Pulmonary artery endothelial cell (primary cell): ENCODE measurements at places on chromosomes 12 and 14. TPM values are rescaled to one million over a fixed set of nuclear protein-coding genes. Genes with fewer than 3 reads are reported as not detected.
A peak's percentile ranks its signal among the peaks of the same experiment; 100 is the strongest.

DNA sequence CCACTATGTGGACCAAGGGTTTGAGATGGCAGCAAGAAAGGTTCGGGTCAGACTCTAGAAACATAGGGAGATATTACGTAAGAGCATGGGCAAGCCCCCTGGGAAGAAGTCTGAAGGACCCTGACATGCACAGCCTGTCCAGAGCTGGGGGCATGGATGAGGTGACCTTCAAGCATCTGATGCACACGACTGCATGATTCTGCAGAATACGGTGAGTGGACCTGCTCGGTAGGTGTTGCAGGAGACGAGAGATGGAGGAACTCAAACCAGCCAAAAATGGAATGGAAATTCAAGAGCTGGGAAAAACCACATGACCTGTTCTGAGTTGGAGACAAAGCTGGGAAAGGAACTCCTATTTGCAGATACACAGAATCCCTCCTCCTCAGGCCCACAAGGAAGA lies 43.6 kb downstream of the ANO2 start:
- no peak for DNase-seq

DNA sequence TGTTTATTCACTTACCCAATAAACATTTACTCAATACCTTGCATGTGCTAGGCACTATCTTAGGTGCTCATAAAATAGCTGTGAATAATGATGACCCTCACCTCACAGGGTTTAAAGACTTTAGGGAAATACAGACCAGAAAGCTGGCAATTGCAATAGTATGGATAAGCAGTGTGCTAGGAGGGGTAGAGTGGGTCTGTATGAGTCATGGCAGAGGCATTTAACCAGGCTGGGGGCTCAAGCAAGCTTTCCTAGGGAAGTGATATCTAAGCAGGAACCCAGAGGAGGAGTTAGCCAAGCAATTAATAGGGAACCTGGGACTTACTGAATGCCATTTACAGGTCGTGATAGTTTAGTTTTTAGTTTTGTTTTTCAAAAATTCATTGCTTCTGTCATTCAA lies 123.9 kb upstream of the CCDC198 start:
- DNase-seq, result no peak

DNA sequence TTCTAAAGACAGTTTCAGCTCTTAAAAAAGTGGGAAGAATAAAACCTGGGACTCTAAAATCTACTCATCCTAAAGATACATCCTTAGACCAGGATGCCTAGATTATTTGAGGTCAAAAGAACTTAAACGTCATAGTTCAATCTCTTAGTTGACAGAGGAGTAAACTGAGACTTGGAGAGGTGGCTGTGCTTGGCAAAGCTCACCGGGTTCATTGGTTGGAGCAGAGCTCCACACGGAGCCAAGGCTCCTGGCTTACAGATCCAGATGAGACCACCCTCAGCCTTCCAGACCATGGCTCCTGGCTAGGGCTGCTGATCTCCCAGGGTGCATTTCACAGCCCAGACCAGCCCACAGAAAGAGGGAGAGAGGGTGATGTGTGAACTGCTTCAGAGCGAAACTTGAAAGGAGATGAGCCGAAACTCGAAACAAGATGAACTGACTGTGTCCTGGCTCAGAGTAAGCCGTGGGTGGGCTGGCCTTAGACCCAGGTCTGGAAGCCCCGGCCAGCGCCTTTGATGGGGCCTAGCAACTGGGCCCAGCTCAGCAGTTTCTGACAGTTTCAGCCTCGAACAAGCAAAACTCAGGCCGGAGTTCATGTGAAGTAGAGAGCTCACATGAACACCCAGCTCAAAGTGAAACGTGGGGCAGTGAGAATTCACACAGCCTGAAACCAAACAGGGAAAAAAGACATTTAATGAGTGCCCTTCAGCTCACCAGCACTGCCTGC lies 1044.8 kb downstream of the BCL11B start:
- DNase-seq, result no peak

GRCh38 chr12:42730291-42730690 lies 140.7 kb upstream of the PRICKLE1 start:
- no peak for DNase-seq

DNA sequence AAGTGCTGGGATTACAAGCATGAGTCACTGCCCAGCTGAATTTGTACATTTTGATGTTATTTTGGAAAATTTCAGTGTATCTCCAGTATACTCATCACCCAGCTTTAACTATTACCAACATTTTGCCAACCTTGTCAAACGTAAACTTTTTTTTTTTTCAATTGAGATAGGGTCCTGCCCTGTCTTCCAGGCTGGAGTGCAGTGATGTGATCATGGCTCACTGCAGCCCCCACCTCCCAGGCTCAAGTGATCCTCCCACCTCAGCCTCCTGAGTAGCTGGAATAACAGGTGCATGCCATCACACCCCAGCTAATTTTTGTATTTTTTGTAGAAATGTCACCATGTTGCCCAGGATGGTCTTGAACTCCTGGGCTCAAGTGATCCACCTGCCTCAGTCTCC lies 29.2 kb downstream of the MDM2 start:
- no peak for DNase-seq

DNA sequence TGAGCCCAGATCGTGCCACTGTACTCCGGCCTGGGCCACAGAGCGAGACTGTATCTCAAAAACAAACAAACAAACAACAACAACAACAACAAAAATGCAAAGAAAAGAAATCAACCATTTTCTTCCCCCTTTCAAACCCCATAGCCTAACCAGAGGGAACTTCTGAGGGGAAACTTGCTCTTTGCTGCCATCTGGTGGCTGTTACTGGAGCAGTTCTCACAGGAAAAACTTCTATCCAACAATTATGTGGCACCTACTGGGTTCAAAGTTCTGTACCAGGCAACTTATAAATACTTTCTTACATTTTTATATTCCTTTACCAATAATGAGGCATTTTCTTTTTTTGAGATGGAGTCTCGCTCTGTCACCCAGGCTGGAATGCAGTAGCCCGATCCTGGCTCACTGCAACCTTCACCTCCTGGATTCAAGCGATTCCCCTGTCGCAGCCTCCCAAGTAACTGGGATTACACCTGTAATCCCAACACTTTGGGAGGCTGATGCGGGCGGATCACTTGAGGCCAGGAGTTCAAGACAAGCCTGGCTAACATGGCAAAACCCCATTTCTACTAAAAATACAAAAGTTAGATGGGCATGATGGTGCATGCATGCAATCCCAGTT lies 50.9 kb upstream of the BICDL1 start:
- peak; percentile 4 for DNase-seq

DNA sequence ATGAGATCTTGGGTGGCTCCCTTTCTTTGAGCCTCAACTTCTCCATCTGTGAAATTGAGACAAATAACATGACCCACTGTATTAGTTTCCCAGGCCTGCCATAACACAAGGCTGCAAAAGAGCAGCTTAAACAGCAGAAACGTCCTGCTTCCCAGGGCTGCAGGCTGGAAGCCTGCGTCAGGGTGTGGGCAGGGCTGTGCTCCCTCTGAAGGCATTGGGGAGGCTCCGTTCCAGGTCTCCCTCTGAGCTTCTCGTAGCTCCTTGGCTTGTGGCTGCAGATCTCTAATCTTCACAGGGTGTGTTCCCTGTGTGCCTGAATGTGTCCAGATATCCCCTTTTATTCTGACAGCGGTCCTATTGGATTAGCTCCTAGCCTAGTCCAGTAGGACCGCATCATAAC lies 147.1 kb downstream of the VRK1 start:
- DNase-seq, result no peak

GRCh38 chr14:56798447-56799342 lies 11.6 kb downstream of the OTX2 start:
- no peak for DNase-seq

DNA sequence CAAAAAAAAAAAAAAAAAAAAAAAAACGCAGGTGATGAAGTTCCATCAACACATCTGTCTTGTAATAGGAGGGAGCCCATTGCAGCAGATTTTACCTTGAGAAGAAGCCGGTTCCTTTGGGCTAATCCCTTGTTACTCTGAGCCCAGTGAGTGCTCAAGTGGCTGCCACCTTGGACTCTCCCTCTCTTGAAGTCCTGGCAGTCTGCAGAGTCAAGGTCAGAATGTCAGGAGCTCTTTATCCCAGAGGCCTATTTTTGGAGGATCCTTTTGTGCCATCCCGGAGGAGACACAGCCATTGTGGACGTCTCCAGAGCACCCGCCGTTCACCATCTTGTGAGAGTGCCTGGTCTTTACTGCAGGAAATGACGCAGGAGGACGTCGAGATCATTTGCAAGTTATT lies 344.2 kb upstream of the FKBP4 start:
- no peak for DNase-seq

DNA sequence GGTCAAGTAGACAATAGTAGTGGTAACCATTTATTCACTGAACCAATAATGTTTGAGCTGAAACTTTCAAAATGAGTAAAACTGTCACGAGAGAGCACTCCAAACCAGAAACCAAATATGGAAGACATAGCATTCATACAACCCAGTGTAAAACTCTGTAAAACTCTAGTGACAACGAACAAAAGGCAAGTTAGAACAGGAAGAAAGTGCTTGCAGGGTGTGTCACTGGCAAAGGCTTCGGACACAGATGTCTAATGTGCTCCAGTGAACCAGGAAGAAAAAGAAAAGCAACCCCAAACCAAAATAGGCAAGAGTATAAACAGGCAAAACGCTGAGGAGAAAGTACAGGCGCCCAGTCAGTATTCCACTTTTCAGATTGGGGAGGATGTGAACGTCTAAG lies 79.3 kb upstream of the FZD10 start:
- no peak for DNase-seq

- DNase-seq, result no peak
These were observed 35.2 kb upstream of the PTGR2 start for GRCh38 chr14:73816393-73816816.

Gene RPGRIP1
- not detected in 2 replicates for total RNA-seq

GRCh38 chr14:74973003-74973653 lies 17.7 kb upstream of the PGF start:
- no peak for DNase-seq

Gene TAS2R50
- total RNA-seq, result 1.1 and 1.6 TPM in 2 replicates

DNA sequence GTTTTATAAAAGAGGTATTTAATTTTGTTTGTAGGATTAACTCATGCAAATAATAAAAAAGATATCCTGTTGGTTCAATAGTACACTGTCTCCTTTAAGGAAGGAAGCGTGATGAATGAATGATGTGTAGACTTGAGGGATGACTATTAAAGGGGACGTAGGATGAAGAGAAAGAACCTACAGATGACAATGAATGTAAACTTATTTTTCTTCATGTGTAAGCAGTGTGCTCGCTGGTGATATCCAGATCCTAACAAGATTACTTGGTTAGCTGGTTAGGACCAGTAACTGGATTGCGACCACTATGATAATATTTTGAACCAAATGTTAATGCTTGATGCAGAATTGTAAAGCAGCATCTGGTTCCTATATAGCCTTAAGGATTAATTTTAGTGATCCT lies 2.6 kb downstream of the ARF6 start:
- no peak for DNase-seq

DNA sequence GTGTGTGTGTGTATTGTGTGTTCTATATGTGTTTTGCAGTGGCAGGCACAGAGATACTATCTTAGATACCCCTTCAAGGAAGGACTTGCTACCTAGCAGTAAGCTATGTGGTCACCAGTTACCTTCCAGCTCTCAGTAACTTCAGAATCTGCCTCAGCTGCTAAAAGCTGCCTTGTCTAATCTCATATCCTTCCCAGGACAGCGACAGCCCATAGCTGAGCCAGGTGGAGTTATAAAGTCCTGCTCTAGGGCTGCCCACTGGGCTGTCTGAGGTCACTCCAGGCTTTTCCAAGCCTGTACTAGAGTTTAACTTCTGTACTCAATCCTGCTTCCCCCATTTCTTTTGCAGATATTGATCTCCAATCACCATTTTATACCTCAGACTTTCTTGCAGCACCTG lies 942.6 kb downstream of the GALC start:
- DNase-seq, result no peak

- no peak for DNase-seq
These were observed 182.5 kb downstream of the GXYLT1 start for GRCh38 chr12:41962171-41962572.

Gene MIS18BP1
- total RNA-seq, result 26.4 and 37.9 TPM in 2 replicates

- DNase-seq, result no peak
These were observed 356.9 kb upstream of the STXBP6 start for GRCh38 chr14:25406818-25407217.

- DNase-seq, result no peak
These were observed 66.0 kb downstream of the FLRT2 start for GRCh38 chr14:85595981-85596380.

Gene LTBR
- 33.6 and 53.1 TPM in 2 replicates for total RNA-seq

GRCh38 chr14:33835677-33836076 lies 115.2 kb downstream of the EGLN3 start:
- no peak for DNase-seq

Gene FSCB
- total RNA-seq, result not detected in 2 replicates

DNA sequence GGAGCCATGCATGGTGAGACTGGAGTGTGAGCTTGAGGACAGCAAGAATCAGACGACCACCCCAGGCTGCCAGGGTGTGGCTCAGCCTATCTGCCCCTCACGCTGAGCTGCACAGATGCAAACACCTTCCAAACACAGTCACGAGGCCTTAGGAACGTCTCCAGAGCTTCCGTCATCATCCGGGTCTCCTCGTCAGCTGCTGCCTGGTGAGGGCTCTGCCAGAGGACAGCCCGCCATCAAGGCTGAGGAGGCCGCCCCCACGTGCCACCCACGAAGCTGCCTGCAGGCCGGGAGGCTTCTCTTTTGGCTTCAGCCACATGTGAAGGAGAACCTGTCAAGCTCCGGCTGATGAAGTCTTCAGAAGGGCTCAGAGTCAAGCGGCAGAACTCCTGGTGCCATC lies 13.4 kb downstream of the DDX51 start:
- no peak for DNase-seq

GRCh38 chr14:69261761-69262331 lies 1.9 kb downstream of the GALNT16 start:
- no peak for DNase-seq

DNA sequence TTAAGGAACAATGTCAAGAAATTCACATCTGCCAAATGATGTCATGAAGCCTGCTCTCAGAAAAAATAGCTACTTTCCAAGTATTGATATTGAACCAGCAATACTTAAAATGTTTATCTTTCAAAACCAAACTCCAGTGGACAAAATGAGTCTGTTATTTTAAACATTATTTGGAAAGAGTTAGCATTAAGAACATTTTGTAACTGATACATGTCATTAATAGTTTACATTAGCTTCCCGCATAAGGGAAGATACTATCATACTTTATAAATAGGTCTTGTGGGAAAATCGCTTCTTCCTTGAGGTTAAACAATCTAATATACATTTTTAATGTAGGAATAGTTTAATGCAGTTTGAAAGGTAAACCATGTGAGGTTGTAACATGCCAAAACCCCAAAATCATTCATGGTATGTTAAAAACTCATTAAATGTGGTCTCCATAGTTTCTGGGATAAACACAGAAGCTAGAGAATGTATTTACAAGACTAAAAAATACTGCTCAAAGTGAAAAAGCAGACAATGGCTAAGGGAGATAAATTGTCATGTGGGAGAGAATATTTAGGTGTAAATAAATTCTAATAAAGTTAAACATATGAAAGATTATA lies 73.4 kb upstream of the ATP2B1 start:
- no peak for DNase-seq

GRCh38 chr12:43836475-43836989 lies 651 bp downstream of the TMEM117 start:
- DNase-seq, result no peak

Gene TAPBPL
- 5.4 and 6.5 TPM in 2 replicates for total RNA-seq

Gene OR10A7
- total RNA-seq, result not detected in 2 replicates

- DNase-seq, result no peak
These were observed 469.8 kb downstream of the FOXG1 start for GRCh38 chr14:29236401-29236800.

- no peak for DNase-seq
These were observed 21.1 kb downstream of the OR6J1 start for GRCh38 chr14:22623047-22623446.

- peak; percentile 53 for DNase-seq
These were observed 16.6 kb downstream of the FBRSL1 start for GRCh38 chr12:132506328-132507160.

Gene C3AR1
- total RNA-seq, result 0.26 and 0.28 TPM in 2 replicates

- DNase-seq, result no peak
These were observed 133.9 kb upstream of the SCAF11 start for GRCh38 chr12:46124132-46124847.

Gene NPAS3
- total RNA-seq, result 0.07 TPM in 1 of 2 replicates, not detected in the other
